Activated CD4-positive, alpha-beta T cell treated with anti-CD3 and anti-CD28 coated beads, Interleukin-2, amount 50 U/mL, for 48 hours (primary cell): ENCODE measurements at places on chromosomes 1 and 21.

GRCh38 chr1:87051965-87052364 is 137.5 kb downstream of the HS2ST1 start:
- DNase-seq: no peak

- DNase-seq: no peak
Measured at GRCh38 chr1:153750026-153750995, 22.5 kb downstream of the INTS3 start.

- no peak for DNase-seq
Measured at GRCh38 chr1:235942979-235943575, 76.4 kb upstream of the LYST start.

- no peak for DNase-seq
Measured at GRCh38 chr1:53508991-53509666, 49.9 kb downstream of the DMRTB1 start.

GRCh38 chr21:39020751-39021477 is 162.3 kb downstream of the PSMG1 start:
- no peak for DNase-seq

DNA sequence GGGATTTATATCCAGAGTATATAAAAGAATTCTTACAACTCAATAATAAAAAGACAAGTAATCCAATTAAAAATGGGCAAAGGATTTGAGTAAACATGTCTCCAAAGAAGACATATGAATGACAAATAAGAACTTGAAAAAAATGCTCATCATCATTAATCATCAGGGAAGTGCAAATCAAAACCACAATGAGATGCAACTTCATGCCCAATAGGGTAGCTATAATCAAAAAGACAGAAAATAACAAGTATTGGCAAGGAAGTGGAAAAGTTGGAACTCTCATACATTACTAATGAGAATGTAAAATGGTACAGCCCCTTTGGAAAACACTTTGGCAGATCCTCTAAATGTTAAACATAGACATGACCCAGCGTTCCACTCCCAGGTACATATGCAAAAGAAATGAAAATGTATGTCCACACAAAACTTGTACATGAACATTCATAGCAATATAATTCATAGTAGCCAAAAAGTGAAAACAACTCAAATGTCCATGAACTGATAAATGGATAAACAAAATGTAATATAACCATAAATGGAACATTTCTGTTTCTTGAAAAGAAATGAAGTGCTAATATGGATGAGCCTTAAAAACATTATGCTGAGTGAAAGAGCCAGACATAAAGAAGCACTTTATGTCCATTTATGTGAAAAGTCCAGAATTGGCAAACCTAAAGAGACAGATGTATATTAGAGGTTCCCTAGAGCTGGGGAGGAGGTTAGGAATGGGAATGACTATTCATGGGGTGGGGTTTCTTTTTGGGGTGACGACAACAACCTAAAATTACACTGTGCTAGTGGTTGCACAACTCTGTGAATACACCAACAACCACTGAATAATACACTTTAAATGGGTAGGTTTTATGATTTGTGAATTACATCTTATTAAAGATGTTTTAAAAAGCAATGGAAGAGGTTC is 259.7 kb downstream of the RHOU start:
- no peak for DNase-seq

DNA sequence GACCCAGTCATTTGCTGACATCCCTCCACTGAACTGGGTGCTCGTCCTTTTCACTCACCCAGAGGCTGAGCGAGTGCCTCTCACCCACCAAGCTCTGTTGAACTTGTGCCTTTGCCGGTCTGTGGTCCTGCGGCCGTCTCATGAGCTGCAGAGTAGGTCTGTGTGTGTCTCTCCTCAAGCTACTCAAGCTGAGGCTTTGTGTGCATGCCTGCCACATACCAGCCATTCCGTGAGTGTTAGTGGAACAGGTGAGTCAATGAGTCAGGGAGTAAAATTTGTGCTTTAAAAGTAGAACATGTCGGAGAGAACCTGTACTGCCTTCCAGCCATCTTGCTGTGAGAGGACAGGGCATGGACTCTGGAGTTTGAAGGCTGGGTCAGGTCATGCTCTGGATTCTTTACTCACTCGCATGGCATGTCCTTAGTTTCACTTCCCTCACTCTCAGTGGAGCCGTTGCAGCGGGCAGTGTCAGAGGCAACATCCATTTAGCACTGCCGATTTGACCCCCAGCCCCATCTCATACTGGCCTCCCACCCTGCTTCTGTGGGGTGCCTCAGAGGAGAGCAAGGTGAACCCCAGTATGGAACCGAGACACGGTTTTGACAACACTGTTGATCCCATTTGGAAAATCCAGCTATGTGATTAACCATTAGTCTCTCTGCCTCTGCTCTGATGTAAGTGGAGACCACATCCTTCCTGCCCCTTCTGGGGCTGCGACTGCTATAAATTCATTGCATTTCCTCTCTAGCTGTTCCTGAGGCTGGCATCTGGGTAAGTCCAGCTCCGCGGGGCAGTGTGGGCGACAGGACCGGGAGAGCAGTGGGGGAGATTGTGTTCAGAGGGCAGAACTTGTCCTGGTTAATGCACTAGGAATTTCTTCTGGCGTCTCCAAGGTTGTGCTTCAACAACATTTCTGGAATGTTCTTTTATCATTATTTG is at the start of gene NLRP3:
TSS of gene NLRP3 (plus strand) at position 751 of the 939 bp plus-strand sequence. CDS start 2,628 bp downstream, outside the sequence.
- DNase-seq: peak; percentile 38
